Osteocyte (in vitro differentiated cells): ENCODE measurements at places on chromosomes 2 and 18. TPM values are rescaled to one million over a fixed set of nuclear protein-coding genes. Genes with fewer than 3 reads are reported as not detected.

DSEL gene
- 105 and 108 TPM in 2 replicates for total RNA-seq

RPIA gene
- total RNA-seq: 15.0 and 16.7 TPM in 2 replicates

DUSP11 gene
- 24.7 and 25.0 TPM in 2 replicates for total RNA-seq

GALR1 gene
- not detected in 2 replicates for total RNA-seq

CAMKMT gene
- 8.9 and 10.9 TPM in 2 replicates for total RNA-seq

CD28 gene
- total RNA-seq: not detected in 2 replicates

ABCB11 gene
- total RNA-seq: not detected in 2 replicates

LCT gene
- not detected in 2 replicates for total RNA-seq

UGT1A4 gene
- not detected in 2 replicates for total RNA-seq

MAP2 gene
- 7.2 and 8.2 TPM in 2 replicates for total RNA-seq

VWC2L gene
- total RNA-seq: not detected in 2 replicates

DNA sequence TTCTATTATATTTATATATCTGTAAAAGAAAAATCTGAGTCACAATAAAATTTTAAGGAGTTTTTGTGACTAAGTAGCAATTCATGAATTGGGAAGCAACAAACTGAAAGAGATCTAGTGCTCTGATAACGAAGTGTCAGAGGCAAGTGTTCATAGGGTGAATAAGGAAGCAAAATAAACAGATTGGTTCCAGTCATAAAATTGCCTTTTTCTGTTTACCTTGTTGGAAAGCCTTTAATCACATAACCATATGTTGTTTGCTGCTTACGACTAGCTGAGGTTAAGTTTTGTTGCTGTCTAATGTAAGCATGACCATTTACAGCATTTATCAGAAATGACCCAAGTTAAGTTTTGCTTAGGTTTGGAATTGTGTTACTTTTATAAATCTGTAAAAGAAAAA is 358.9 kb downstream of the ARL6IP6 start:
- DNase-seq: no peak
- H3K4me1 ChIP-seq: no peaks in the 10 kb centered on the region
- H3K27me3 ChIP-seq: no peaks in the 10 kb centered on the region
- no peak overlapping the region for H3K4me3 ChIP-seq

DNA sequence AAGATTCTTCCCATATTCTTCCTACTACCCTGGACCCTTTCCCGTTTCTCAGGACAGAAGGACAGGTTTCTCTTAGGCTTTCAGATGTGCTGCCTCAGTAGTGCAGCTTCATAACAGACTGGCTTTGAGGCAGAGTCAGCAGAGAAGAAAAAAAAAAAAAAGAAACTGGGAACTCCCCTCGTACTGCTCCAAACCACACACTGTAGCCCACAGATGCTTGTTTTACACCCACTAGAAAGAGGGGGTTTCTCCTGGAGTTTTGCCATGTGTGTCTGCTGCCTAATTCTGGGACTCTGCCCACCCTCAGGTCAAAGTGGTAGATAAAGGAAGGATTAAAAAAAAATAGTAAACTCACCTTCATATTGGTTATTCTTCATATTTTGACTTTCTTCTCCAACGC is 95.9 kb downstream of the NCOA1 start:
- no peak overlapping the region for H3K27ac ChIP-seq
- peaks cover 20% of the 10 kb centered on the region for H3K36me3 ChIP-seq
- H3K4me3 ChIP-seq: no peak overlapping the region

GRCh38 chr18:57107140-57107832 is 39.6 kb upstream of the BOD1L2 start:
- H3K36me3 ChIP-seq: no peaks in the 10 kb centered on the region
- H3K4me3 ChIP-seq: no peak overlapping the region
- no peak for DNase-seq
- no peaks in the 10 kb centered on the region for H3K4me1 ChIP-seq
- no peak overlapping the region for H3K27ac ChIP-seq

DNA sequence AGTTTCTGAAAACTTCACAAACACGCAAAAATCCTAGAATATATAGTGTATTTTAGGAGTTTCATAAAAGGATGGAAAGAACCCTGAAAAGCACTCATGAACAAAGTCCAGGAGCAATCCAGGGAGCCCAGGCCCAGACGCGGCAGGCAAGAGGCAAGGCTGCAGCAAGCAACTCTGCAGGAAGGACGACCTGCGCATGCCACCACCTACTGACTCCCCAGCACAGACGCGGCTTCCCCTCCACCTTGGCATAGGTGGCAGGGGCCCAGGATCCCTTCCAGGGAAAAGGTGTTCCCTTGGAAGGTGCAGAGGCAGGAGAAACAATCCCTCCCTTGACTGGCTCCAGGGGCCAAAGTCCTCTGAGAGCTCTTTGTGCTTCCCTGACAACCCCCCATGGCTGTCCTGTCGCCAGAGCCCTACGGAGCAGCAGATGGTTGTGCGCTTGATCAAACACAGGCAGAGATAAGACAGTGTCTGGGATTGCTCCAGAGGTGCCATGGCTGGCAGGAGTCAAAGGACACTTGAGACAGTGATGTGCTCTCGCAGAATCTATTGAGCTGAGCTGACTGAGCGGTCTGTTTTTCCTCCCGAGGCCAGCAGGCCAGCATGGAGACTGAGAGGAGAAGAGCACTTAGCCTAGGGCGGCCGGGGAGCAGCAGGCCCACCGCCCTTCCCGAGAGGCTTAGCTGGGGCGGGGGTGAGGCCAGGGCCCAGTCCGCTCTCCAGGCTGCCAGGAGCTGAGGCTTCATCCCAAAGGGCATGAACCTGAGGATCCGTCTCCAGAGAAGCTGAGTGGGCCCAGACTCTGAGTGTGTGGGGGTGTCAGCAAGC is 10.8 kb upstream of the AMER3 start:
- no peaks in the 10 kb centered on the region for H3K36me3 ChIP-seq
- H3K27ac ChIP-seq: no peak overlapping the region
- H3K27me3 ChIP-seq: no peaks in the 10 kb centered on the region
- DNase-seq: peak; percentile 73
- H3K4me3 ChIP-seq: no peak overlapping the region
- no peaks in the 10 kb centered on the region for H3K4me1 ChIP-seq

DNA sequence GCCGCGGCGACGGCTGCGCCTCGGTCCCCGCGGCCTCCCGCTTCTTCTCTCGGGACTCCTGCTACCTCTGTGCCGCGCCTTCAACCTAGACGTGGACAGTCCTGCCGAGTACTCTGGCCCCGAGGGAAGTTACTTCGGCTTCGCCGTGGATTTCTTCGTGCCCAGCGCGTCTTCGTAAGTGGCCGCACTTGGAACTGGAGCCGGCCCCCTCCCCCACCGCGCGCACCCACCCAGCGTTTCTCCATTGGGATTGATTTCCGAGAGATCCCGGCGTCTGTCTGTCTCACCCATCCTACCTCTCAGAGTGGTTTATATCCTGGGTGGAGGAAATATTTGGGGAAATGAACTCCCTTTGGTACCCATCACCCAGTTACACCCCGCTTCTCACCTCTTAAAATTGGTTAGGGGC is 498 bp downstream of the ITGAV start:
- peak overlapping the region; percentile 85 for H3K27ac ChIP-seq
- no peaks in the 10 kb centered on the region for H3K27me3 ChIP-seq
- no peak for DNase-seq

- H3K27me3 ChIP-seq: peaks cover 22% of the 10 kb centered on the region
- peaks cover 6% of the 10 kb centered on the region for H3K4me1 ChIP-seq
- DNase-seq: peak; percentile 69
Observed at GRCh38 chr2:236636261-236636660, 66.6 kb downstream of the ACKR3 start.

GRCh38 chr18:51184091-51184457 is 13.4 kb downstream of the MEX3C start:
- H3K4me3 ChIP-seq: no peak overlapping the region
- peak overlapping the region; percentile 18 for H3K27ac ChIP-seq
- H3K36me3 ChIP-seq: peaks cover 10% of the 10 kb centered on the region
- no peaks in the 10 kb centered on the region for H3K27me3 ChIP-seq
- no peak for DNase-seq
- H3K4me1 ChIP-seq: peaks cover 46% of the 10 kb centered on the region

DNA sequence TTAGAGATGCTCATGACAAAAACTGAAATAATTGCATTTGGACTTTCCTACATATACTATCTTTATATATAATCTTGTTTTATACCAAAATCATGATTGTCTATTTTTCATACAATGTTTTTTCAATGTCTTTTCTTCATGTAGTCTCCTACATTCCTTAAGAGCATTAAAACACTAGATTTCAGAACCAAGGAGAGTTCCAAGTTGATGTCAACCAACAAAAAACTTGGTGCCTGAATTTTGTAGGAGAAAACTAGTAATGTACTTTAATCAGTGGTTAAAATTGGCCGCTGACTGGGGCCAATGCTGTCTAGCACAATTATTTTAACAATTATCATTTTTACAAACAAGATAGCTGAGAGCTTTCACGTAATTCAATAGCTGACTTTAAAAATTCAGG is 678.8 kb downstream of the DCC start:
- no peak for DNase-seq
- no peaks in the 10 kb centered on the region for H3K36me3 ChIP-seq
- no peak overlapping the region for H3K4me3 ChIP-seq
- H3K4me1 ChIP-seq: no peaks in the 10 kb centered on the region
- H3K27ac ChIP-seq: no peak overlapping the region
- no peaks in the 10 kb centered on the region for H3K27me3 ChIP-seq

- H3K4me1 ChIP-seq: peaks cover 9% of the 10 kb centered on the region
- peak; percentile 96 for DNase-seq
Observed at GRCh38 chr2:110204408-110205385, at the start of gene NPHP1. TSS of gene NPHP1 (minus strand) at chr2:110205013. CDS start at chr2:110204968, 45 bp downstream.

- peak overlapping the region; percentile 84 for H3K27ac ChIP-seq
- no peaks in the 10 kb centered on the region for H3K36me3 ChIP-seq
- H3K4me1 ChIP-seq: peaks cover 32% of the 10 kb centered on the region
- H3K27me3 ChIP-seq: no peaks in the 10 kb centered on the region
- H3K4me3 ChIP-seq: no peak overlapping the region
Observed at GRCh38 chr2:23904692-23905091, 22.2 kb downstream of the ATAD2B start.

DNA sequence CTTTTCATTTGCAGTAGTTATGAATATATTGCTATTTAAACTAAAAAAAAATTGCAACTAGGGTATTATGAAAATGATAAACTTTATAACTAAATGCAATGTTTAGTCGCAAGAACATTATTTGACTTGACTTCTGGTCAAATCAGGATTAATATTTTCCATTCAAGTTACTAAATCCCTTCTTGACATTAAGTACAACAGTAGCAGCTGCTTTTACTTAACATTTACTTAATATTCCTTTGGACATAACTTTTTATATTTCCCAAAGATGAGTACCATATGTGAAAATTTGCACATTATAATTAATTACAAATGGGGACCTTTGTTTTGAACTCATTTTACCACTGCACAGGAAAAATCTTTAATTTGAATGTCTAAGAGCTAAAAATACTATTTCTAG is 74.0 kb downstream of the PMS1 start:
- H3K4me1 ChIP-seq: peaks cover 33% of the 10 kb centered on the region
- H3K27me3 ChIP-seq: no peaks in the 10 kb centered on the region
- no peak for DNase-seq
- no peak overlapping the region for H3K4me3 ChIP-seq
- H3K36me3 ChIP-seq: peaks cover 38% of the 10 kb centered on the region

DNA sequence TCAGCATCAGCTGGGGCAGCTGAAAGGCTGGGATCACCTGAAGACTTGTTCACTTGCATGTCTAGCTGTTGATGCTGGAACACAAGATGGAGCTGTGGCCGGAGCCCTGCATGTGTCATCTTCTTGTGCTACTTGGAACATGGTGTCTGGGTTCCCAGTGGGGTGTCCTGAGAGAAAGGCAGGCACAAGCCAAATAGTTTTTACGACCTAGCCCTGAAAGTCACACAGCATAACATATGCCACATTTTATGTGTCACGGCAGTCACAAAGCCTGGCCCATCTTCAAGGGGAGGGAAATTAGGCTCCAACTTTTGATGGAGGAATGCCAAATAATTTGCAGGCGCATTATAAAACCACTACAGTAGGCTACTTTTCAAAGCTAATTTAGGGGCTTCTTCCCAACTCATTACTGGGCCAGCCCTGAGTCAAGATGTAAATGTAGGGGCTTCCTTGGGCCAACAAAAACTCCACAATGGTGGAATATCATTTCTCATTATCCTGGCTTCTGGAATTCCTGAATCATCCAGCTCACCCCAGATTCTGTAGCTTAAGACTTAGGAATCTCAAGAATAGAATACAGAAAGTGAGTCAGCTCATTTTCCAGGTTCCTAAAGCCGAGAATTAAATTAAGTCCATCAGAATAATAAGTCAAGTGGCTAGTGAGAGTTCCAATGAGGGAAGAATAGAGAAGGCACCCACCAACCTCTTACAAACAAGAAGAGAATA is 543.0 kb downstream of the TNS1 start:
- no peak overlapping the region for H3K27ac ChIP-seq
- H3K27me3 ChIP-seq: no peaks in the 10 kb centered on the region
- no peaks in the 10 kb centered on the region for H3K36me3 ChIP-seq
- no peak overlapping the region for H3K4me3 ChIP-seq

DNA sequence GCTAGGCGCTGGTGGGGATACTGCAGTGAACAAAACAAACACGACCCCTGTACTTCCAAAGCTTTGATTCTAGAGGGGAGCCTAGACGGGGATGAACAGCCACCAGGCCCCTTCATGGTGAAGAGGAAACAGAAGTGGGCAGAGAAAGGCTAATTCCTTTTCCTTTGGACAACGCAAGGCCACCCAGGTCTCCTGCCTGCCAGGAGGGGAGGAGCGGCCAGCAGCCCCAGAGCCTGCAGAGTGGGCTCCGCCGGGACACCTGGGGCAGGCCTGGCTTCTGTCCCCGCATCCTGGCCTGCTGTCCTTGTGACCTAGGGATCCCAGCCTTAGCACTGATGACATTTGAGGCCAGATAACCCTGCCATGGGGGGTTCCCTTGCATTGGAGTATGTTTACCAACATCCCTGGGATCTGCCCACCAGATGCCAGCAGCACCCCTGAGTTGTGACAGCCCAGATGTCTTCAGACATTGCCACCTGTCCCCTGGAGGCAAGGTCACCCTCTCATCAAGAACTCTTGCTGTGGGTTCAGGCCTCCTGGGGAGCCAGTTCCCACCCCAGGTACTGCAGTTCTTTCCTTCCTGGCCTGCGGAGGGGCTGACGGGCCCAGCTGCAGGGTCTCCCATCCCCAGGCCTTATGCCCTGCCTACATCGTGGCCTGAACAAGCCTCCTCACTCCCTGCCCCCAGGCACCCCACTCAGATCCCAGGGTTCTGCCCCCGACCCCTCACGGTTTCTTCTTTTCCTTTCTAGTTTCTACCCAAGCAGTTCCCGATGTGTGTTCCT is 125.7 kb downstream of the SEPTIN10 start:
- no peak overlapping the region for H3K4me3 ChIP-seq
- H3K27me3 ChIP-seq: no peaks in the 10 kb centered on the region
- peak overlapping the region; percentile 96 for H3K27ac ChIP-seq
- H3K36me3 ChIP-seq: peaks cover 49% of the 10 kb centered on the region
- H3K4me1 ChIP-seq: peaks cover 60% of the 10 kb centered on the region
- DNase-seq: no peak

DNA sequence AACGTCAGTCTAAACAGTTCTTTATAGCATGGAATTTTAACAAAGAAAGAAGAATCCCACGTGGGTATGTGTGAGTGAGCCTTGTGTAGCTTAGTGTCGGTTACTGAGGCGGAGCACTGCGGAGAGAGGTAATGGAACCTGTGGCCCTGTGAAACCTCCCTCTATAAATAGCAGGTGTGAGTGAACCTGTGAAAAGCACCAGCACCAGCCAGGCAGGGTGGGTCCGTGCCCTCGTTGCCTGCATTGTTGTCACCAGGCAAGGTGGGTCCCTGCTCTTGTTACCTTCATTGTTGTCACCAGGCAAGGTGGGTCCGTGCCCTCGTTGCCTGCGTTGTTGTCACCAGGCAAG is 4.7 kb downstream of the CTDP1 start:
- H3K27ac ChIP-seq: no peak overlapping the region
- no peaks in the 10 kb centered on the region for H3K27me3 ChIP-seq
- H3K4me3 ChIP-seq: no peak overlapping the region
- H3K4me1 ChIP-seq: peaks cover 13% of the 10 kb centered on the region

GRCh38 chr2:67389788-67390187 is 7.3 kb upstream of the ETAA1 start:
- peaks cover 50% of the 10 kb centered on the region for H3K4me1 ChIP-seq
- H3K27me3 ChIP-seq: no peaks in the 10 kb centered on the region
- no peak overlapping the region for H3K4me3 ChIP-seq
